Adrenal gland (tissue), 19 donors: ENCODE measurements at places on chromosomes 3 and 15. TPM values are rescaled to one million over a fixed set of nuclear protein-coding genes. Genes with fewer than 3 reads are reported as not detected.

Gene PCOLCE2
- 14.6 TPM for total RNA-seq

Gene PLD1
- 178 TPM for total RNA-seq

Gene SLC28A2
- total RNA-seq, result not detected

DNA sequence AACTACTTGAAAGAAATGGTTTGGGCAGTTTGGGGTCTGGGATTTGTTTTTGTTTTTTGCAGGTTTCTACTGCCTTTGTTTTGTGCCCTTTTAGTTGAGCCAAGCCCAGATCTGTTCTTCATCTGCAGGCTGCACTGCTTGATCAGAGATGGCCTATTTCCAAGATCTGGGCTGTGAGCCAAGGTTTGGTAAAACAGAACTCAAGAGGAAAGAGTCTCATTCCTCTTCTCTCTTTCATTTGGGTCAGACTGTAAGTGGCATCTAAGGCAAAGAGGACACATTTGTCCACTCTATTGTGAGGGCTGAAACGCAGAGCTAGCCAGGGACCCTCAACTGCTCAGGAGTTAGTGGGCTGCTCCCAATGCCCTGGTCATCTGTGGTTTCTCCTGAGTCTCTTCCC lies 104.4 kb upstream of the UBE3A start:
- DNase-seq, result peak; percentile 77
- no peaks in the 10 kb centered on the region for H3K27me3 ChIP-seq
- H3K4me1 ChIP-seq, result no peaks in the 10 kb centered on the region
- H3K4me3 ChIP-seq, result no peak overlapping the region
- H3K36me3 ChIP-seq, result no peaks in the 10 kb centered on the region
- H3K27ac ChIP-seq, result no peak overlapping the region

GRCh38 chr3:134366928-134367811 lies 7.1 kb downstream of the AMOTL2 start:
- H3K4me1 ChIP-seq, result peaks cover 73% of the 10 kb centered on the region
- no peaks in the 10 kb centered on the region for H3K27me3 ChIP-seq
- no peak for DNase-seq

DNA sequence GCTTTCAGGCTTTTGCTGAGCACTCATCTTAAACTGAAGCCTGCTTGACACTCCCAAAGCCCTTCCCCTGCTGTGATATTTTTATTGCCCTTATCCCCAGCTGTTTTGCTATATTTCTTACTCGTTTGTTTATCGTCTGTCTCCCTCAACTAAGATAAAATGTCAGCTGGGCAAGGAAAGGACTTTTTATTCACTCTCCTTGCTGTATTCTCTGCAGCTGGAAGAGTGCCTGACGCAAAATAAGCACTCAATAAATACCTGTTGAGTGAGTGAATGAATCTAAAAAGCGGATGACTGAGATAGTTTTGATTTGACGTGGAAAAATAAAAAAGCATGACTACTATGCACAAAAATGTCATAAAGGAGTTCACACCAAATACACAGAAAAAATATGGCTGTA lies 84.8 kb upstream of the POMGNT2 start:
- H3K36me3 ChIP-seq, result no peaks in the 10 kb centered on the region
- no peak overlapping the region for H3K4me3 ChIP-seq
- no peak overlapping the region for H3K27ac ChIP-seq
- no peaks in the 10 kb centered on the region for H3K4me1 ChIP-seq
- no peaks in the 10 kb centered on the region for H3K27me3 ChIP-seq
- no peak for DNase-seq

- no peak overlapping the region for H3K27ac ChIP-seq
- H3K4me3 ChIP-seq, result no peak overlapping the region
- no peaks in the 10 kb centered on the region for H3K27me3 ChIP-seq
- H3K4me1 ChIP-seq, result no peaks in the 10 kb centered on the region
Observed at GRCh38 chr3:193292386-193292785, 51.4 kb downstream of the PLAAT1 start.

DNA sequence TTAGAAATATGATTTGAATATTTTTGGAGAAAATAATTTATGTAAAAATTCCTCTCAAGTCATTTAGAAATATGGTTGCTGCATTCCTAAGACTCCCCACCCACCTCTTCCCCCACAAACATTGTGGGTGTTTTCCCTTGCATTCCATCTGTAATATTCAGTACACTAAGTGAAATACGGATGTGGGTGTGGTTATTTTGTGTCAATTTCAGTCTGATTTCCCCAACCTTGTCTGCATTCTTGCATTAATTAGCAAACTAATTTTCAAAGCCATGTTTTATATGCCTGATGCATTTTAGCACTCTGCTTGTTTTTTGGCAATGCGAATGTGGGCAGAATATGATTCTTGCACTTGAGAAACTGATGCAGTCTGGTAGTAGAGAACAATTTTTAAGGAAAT lies 408.3 kb upstream of the RGMA start:
- H3K36me3 ChIP-seq, result no peaks in the 10 kb centered on the region
- no peak overlapping the region for H3K27ac ChIP-seq
- no peak for DNase-seq
- H3K4me1 ChIP-seq, result no peaks in the 10 kb centered on the region
- H3K4me3 ChIP-seq, result no peak overlapping the region
- no peaks in the 10 kb centered on the region for H3K27me3 ChIP-seq
